ENCODE measurements at places on chromosomes 16 and 17.

GRCh38 chr16:86459266-86459665 is 51.1 kb upstream of the FOXF1 start:
- DNase-seq: no peak

DNA sequence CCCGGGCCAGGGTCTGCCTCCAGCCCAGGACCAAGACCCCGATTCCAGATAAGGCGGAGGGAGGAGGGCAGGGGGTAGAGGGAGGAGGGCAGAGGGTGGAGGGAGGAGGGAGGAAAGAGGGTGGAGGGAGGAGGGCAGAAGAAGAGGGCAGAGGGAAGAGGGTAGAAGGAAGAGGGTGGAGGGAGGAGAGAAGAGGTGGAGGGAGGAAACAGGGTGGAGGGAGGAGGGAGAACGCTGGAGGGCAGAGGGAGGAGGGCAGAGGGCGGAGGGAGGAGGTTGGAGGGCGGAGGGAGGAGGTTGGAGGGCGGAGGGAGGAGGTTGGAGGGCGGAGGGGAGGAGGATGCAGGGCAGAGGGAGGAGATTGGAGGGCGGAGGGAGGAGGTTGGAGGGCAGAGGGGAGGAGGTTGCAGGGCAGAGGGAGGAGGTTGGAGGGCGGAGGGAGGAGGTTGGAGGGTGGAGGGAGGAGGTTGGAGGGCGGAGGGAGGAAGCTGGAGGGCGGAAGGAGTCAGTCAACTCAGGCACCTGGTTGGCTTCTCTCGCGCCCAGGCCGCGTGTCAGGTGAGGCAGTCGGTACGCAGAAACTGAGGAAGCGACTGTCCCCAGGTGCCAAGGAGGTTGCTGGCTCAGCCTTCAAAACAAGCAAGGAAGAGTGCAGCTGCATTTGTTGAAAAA is 65.2 kb downstream of the KLHDC4 start:
- DNase-seq: no peak

DNA sequence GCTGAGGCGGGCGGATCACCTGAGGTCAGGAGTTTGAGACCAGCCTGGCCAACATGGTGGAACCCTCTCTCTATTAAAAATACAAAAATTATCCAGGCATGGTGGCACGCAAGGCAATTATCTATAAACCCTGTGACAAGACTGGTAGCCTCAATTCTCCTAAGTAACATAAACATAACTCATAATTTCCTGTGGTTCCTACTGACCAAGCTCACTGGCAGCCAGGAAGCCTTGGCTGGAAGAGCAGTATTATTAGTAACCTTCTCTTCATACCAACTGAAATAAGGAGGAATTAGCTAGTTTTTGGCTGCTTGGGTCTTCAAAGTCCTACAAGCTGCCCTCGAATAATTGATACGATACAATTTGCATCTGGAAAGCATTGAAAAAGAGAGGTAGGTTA is 31.6 kb upstream of the LRRC37A3 start:
- no peak for DNase-seq

DNA sequence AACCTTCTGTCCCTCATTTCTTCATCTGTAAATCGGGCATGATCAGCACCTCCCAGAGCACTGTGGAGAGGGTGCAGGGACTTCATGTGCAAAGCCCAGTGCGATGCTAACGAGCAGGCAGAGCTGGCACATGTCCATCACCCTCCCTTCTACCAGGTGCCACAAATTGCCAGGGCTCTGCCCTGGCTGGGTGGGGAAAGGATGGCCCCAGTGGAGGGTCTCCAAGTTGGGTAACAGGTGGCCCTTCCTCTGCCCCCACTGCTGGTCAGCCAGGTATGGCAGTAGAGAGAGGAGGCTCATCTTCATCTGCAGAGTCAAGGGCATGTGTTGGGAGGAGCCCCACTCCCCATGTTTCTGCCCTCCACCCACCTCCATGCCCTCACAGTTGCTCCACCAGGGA is 61.5 kb upstream of the CDH5 start:
- no peak for DNase-seq

DNA sequence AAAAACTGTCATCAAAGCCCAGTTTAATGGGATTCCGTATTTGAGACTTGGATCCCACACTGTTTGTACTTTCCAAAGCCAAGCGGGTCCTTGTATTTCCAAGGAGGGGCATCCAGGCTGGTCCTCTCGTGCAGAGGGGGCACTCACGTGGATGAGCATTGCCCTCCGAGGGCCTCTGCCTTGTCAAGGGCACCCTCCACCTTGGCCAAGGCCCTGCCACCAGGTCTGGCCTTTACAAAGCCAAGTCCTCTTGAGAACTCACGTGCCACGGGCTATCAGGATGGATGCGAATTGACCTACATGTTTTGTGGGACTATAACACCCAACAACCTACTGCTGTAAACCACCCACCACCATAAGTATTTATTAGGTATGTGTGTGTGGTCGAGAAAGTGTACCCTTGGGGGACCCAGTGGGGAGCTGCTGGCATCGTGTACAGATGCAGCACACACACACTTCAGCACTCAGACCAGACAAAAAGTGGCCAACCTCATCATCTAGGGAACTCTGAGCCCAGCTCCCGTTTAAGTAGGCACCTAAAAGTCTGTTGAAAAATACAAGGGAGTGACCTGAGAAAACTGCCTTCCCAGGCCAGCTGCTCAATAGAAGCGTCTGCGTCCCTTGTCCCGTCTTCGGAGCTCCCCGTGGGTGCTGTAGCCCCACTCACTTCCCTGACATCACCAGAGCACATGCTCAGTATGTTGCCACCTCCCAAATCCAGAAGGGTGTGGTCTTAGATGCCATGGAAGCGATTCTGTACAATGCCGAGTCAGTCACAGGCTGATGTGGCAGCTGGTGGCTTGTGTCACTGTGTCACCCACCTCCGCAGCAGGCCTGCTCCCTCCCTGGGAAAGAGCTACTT is 12.9 kb downstream of the MAP1LC3B start:
- DNase-seq: no peak

GRCh38 chr16:79728048-79728922 is 127.7 kb upstream of the MAF start:
- no peak for DNase-seq

DNA sequence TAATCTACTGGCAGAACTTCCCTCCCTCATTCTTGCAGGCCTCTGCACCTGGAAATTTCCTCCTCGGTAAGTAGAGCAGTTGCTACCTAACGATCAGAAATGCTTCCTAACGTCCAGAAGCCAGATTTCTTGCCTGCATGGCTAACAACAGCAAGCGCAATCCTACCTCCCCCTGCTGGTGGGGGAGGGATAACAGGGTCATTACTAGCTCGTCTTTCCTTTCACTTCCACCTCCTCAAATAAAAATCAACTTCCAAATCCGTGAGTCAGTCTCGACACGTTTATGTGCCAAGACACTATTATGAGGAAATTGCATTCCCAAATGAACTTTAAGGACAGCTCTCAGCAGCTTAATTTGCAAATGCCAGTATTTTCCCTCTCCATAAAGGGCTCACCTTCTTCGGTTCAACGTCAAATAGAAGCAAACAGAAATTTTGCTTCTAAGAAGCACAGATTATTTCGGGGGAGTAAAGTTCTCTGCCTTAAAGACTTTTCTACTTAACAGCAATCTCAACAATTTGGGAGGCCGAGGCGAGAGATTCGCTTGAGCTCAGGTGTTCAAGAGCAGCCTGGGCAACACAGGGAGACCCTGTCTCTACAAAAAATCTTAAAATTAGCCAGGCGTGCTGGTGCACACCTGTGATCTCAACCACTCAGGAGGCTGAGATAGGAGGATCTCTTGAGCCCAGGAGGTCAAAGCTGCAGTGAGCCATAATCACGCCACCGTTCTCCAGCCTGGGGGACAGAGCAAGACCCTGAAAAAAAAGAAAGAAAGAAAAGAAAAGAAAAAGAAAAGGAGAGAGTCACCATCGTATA is 188.6 kb upstream of the PSMD7 start:
- peak; percentile 81 for DNase-seq

DNA sequence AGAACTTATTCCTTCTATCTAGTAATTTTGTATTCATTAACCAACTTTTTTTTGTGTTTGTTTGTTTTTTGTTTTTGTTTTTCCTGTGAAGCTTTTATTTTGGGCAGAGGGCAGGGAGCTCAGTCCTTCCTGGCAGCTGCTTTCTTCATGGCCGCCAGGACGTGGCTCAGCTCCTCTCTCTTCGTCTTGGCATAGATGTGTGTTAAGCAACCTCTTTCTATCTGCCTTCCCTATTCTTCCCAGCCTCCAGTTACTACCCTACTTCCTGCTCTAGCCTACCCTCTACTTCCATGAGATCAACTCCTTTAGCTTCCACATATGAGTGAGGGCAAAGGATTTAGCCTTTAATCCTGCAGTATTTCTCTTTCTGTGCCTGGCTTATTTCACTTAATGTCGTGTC is 8.2 kb upstream of the BRD7 start:
- DNase-seq: no peak

- DNase-seq: peak; percentile 90
Measured at GRCh38 chr17:7045492-7046126, 1.7 kb upstream of the SLC16A11 start.

All from DMS53 (cell line).